ENCODE measurements at places on chromosomes 6 and 20.

DNA sequence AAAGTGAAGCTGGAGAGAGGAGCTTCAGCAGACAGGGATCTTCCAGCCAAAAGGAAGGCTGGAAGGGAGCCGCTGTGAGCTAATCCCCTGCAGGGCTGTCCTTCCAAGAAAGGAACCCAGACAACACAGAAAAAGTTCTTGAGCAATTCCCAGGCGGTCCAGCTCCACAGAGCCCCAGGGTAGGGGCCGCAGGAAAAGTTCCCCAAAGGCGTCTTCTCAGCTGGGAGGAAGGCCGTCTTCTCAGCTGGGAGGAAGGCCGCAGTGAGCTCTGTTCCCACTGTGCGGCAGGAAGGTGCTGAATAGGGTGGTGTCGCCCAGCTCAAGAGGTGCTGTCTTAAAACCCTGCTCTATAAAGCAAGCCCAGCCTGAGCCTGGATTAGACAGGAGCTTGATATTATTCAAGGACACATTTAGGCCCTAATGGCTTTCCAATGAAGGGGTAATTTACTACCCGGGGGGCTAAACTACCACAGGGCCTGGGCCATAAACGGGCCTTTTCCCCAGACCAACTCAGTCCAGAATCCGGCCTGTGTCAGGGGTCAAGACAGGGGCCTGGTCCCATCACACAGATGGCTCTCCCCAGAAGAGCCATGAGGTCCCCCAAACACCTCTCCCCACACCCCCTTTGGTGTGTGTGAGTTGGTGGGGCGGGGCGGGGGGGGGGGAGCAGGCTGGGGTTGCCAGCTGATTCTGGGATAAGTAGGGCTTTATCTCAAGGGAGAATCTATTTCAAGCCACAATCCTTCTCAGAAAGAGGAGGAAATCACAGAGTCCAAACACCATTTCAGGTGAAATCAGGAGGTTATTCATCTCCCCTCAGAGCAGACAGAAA, 103.6 kb downstream of the NOL4L start:
- no peak for DNase-seq

DNA sequence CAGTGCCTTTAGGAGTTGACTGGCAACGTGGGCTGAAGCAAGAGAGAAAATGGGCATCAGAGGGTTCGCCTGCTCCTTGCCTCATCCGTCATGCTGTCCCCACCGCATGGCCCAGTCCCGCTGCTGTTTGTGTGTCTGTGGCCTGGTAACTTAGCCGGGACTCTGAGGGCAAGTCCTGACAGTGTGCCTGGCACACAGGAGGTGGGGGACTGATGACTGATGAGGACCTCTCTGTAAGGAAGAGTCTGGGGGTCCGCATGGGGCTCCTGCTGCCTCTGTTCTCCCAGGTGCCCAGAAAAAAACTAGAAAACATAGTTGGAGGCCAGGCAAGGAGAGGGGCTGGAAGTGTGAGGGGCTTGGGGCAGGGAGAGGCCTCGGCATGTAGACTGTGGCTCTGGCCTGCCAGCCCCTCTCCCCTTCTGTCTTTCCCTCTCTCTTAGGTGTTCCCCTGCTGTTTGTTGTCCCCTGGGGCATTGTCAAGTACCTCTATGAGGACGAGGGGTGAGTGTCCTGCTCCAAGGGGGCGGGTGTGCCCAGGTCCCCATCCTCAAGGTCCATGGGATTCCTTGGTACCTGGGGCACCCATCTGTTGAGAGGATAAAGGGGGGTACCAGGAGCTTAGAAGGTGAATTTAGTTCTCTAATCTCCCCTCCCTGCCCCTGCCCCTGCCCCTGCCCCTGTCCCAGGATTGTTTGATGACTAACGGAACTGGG, 29.5 kb downstream of the GLP1R start:
- no peak for DNase-seq

DNA sequence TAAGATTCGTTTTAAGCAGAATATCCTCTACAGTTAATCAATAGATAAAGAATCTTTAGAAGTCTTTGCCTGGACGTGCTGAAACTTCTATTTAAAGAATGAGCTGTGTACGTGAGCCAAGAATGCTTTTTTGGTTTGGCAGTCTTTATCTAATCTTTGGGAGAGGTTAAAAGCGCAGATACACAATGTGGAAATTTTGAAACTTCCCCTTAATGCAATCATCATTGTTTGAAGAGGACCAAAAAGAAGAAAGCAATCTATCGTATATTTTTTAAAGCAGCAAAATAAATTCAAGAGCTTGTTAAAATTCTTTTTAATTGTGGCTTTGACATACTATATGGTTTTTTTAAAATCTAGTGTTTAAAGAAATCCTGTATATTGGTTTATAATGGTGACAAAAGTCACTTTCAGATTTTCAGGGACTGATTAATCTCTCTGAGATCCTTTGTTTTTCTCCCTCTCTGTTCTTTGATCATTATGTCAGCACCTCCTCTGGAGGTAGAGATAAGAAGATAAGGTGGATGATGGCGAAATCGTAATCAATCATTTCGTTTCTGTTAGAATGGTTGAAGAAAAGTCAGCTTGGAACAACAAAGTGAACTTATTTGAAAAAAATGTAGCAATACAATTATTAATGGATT, 92.1 kb upstream of the FAM184A start:
- no peak for DNase-seq

DNA sequence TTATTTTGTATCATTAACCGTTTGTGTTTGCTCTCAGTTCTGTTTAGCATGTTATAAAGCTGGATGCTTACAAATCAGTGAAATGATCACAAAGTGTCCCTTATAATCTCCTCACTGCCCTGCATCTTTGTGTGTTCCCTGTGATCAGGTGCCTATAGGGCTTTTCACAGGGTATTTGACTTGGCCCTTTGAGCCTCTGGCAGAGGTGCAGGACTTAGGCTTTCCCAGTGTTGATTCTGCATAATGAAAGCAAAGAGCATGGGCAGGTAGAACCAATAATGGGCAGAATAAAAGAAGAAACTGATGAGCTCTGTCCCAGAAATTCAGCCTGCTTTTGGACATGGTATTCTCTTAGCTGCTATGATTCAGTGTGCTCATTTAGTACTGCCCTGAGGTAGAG, 16.9 kb upstream of the PBOV1 start:
- DNase-seq, result no peak

DNA sequence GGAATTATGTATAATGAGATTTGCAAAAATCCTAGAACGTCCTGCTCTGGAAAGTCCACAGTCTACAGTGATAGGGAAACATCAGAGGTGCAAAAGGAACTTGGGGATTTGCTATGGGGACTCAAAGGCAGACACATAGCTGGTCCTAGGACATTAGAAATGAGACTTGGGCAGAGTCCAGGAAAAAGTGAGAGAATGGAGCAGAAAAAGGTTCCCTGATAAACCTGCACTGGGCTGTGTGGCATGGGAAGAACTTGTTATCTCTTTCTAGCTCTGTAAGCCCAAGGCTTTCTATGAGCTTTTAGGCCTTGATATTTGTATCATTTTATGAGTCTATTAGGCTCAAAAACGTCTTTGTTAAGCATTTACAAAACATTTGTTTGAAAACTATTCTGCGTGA, 15.2 kb downstream of the PRND start:
- DNase-seq, result no peak

DNA sequence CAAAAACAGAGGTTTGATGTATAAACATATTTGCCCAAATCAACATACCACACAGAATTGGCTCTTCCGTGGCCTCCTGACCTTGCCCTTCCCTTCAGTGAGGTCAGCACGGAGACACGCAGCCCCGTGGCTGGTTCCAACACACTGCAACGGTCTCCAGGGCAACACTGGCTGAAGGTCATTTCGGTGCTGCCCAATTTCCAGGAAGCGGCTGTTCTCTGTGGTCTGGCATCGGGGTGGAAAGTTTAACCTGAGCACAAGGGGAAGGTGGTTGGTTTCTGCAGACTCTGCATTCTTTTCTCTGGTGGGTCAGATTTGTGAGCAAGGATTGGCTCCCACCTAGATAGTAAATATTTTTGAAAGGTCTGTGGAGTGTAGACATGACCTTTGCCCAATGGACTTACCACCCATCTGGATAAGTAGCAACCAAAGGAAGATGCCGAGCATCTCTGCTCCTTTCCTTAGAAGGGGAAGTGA, 177.6 kb upstream of the PHACTR1 start:
- no peak for DNase-seq

DNA sequence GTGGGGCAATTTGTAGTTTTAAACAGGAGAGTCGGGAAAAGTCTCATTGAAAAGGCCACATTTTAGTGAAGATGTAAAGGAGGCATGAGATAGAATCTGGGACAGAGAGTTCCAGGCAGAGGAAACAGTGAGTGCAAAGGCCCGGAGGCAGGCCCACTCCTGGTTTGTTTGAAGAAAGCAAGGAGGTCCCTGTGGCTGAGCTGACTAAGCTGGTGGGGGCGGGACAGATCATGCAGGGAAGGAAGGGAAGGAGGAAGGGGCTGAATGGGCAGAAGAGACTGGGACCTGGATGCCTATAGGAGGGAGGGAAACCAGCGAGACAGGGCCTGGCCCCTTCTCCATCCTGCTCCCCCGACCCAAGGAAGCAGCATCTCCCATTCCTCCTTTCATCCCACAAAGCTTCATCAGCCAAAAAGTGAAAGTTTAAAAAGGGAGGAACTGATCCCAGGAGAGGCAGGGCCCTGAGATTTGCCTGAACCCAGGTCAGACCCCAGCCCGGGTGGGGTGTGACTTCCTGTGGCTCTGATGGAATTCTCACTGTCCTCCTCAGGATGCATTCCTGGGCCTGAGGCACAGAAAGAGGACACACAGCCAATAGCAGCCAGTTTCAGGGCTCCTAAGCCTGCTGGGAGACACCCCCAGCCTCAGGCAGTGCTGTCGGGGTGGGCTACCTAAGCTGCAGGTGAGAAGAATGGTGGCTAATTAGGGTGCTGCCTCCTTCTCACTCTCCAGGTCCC, 54.2 kb upstream of the SIRPA start:
- DNase-seq, result no peak

GRCh38 chr20:63740070-63740626, 572 bp downstream of the SLC2A4RG start:
- no peak for DNase-seq

GRCh38 chr6:41943456-41943855, 1.8 kb upstream of the CCND3 start:
- DNase-seq, result no peak

- no peak for DNase-seq
Measured at GRCh38 chr6:10719296-10719963, 3.4 kb upstream of the TMEM14C start.

DNA sequence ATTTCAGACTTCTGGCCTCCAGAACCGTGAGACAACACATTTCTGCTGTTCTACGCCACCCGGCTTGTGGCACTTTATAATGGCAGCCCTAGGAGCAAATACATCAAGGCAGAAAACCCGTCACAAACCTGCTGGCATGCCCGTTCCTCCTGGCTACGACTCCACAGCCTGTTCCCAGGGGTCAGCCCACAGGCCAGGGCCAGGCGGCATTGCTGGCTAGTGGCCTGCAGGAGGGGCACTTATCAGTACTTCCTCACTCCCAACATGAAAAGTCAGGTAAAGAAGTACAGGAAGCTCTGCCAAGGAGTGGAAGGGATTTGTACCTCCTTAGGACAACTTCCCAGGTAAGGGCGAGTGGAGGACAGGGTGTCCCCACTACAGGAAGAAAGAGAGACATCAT, 223.1 kb upstream of the AGPAT4 start:
- DNase-seq, result no peak

GRCh38 chr6:14910692-14911547, 334.9 kb upstream of the JARID2 start:
- DNase-seq, result no peak

- no peak for DNase-seq
Measured at GRCh38 chr6:15301179-15302006, 55.5 kb downstream of the JARID2 start.

- DNase-seq, result no peak
Measured at GRCh38 chr6:161038229-161039031, 46.9 kb downstream of the MAP3K4 start.

DNA sequence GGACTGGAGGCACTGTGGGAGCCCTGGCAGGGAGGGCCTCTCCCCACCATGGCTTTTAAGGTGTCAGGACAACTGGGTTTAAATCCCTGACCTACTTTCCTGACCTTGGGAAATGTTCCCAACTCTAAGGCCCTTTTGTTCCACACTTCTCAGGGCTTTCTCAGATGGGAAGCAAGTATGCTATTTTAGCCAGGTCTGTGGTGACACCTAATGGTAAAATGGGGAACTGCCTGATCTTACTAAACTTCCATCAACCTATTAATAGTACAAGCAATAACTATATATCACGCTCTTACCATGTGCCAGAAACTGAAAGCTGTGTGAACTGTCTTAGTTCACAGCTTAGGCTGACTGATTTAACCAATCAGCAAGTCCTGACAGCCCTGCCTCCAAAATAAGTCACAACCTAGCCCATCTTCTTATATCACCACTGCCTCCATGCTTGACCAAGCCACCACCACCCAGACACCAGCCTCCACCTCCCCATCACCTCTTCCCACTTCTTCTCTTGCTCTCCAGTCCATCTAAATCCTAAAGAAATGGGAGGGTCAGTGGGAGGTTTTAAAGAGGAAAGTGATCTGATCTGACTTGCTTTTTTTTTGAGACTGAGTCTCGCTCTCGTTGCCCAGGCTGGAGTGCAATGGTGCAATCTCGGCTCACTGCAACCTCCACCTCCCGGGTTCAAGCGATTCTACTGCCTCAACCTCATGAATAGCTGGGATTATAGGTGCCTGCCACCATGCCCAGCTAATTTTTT, 6.9 kb upstream of the BLCAP start:
- DNase-seq, result peak; percentile 29

Data from hypothalamus (tissue), 51 donors.